ENCODE measurements at places on chromosomes 4 and X.

GRCh38 chr4:126269106-126269505 lies 954.4 kb downstream of the FAT4 start:
- no peak for DNase-seq

DNA sequence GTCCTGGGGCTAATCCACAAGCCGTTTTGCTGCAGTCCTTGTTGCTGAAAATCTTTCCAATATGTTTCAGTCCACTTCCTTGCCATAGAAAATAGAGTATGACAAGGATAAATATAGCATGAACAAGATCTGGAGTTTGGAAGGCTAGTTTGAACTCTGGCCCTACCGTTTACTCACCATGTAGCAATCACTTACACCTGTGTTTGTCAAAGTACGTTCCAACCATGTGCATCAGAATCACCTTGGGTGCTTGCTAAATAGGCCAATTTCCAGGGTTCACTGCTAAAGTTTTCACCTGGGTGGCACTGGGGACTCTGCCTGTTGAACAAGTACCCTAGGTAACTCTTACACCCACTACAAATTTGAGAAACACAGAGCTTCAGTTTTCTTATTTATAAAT lies 188.9 kb downstream of the ENOX2 start:
- DNase-seq: no peak

DNA sequence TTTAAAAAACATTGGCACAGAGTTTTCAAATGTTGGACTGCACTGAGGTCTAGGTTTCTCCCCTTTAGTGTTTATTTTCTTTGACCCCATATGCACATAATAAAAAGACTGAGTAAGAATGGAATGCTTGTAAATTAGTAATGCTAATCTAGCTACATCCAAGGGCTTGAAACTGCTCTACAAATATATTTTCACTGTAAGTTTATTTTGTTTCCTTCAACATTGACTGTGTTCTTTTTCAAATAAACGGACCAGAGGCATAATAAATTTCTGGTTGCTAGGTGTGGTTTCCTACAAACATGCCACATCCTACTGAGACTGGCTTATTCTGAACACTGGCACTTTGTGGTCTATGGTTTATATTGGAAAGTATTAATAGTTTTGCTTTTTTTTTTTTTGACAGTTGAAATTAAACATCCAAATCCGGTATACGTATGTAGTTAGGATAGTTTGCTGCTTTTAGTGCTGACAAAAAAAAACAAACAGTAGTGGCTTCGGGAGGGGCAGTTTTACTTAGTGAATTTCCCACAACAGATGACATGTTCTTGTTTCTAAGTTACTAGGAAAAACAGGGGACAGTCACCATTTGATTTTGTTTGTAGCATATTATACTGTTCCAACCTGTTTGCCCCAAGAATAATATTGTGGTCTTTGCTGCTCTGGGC lies 13.2 kb downstream of the CA5B start:
- peak; percentile 86 for DNase-seq

- no peak for DNase-seq
Observed at GRCh38 chr4:13577660-13578059, 33.4 kb upstream of the NKX3-2 start.

DNA sequence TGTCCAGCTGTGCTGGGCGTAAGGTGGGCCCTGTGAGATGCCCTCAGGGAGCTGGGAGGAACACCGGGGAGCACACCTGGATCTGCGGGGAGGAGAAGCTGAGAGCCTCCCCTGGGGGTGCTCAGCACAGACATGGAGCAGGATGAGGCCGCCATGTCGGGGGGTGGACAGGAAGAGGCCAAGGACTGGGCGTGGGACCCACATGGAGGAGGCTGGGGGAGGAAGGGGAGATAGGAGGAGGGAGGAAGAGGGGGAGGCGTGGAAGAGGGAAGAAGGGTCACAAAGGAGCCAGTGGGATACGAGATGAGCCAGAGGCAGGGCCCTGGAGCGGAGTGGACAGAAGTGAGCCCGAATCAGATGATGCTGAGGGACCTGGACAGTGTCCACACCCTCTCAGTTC lies 66.3 kb downstream of the ZFYVE28 start:
- DNase-seq: no peak

- no peak for DNase-seq
Observed at GRCh38 chrX:150863191-150863590, 35.3 kb downstream of the CD99L2 start.

GRCh38 chr4:141339966-141340365 lies 119.3 kb downstream of the ZNF330 start:
- no peak for DNase-seq

- DNase-seq: no peak
Observed at GRCh38 chrX:68894142-68894512, 65.3 kb downstream of the EFNB1 start.

DNA sequence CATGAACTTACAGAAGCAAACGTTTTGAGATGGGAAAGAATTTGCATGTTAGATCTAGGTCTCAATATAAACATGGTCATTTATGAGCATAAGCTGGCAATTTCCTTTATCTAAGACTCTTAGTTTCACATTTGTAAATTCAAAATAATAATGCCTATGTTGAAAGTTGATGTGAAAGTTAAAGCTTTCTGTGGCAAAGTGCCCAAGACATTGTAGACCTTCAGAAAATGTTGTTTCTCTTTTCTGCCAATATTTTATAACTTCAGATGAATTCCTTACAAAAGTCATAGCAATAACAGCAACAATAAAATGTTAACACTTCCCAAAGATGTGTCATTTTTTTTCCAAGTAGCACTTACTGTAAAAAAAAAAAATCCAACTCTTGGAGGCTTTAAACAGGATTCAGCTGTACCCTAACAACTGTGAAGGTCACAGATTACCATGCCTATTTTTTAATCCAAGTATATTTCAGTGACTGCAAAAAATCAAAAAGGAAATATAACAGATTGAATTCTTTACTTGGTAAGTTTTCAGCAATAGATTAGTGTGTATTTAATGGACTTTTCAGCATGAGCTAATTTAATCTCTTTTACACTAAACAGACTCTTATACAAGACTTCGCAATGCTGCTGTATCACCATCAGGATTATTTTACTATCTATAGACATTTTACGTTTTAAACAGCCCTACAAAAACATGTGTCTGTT lies 206.5 kb upstream of the PDE5A start:
- no peak for DNase-seq

DNA sequence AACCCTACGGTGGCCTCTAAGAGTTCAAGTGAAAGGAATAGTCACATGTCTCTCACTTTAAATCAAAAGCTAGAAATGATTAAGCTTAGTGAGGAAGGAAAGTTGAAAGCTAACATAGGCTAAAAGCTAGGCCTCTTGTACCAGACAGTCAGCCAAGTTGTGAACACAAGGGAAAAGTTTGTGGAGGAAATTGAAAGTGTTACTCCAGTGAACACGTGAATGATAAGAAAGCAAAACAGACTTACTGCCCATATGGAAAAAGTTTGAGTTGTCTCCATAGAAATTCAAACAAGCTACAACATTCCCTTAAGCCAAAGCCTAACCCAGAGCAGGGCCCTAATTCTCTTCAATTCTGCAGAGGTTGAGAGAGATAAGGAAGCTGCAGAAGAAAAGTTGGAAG lies 51.5 kb upstream of the RAB9B start:
- no peak for DNase-seq

DNA sequence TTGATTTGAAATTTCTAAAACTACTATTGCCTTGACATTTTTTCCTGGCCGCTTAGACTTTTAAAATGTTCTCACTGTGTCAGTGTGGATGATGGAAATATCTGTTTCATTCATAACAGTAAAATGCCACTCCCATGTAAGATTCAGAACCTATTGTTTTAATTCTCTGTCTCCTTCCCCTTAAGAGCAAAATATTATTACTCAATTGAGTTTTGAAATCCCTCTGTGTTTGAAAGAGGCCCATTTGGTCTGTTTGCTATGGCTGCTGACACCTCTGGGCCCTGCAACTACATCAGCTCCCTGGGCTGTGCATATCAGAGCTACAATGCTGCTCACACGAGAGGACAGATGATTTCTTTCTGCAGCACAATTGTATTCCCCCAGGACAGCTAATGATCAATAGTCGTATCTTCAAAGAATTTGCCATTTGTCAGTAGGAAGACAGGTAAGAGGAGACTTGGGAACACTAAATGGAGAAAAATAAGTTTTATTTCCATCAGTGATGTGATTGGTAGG lies 388.0 kb upstream of the GALNT7 start:
- DNase-seq: no peak

DNA sequence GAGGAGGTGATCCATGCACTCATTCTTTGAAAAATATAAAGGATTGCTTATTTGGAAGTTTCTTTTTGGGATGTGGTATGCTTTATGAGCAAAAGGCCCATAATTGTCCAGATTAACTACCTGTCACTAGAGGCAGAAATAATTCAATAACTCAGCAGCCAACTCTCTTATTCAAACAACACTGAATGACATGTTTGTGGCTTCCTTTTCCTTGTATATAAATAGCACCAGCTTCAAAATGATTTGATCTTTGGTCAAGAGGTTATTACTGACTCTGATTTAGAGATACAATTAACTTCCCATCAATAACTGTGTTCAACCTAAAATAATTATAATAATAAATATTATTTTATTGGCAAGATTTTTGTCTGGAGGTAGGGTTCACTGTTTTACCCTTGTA lies 232.3 kb downstream of the AFF2 start:
- DNase-seq: no peak

DNA sequence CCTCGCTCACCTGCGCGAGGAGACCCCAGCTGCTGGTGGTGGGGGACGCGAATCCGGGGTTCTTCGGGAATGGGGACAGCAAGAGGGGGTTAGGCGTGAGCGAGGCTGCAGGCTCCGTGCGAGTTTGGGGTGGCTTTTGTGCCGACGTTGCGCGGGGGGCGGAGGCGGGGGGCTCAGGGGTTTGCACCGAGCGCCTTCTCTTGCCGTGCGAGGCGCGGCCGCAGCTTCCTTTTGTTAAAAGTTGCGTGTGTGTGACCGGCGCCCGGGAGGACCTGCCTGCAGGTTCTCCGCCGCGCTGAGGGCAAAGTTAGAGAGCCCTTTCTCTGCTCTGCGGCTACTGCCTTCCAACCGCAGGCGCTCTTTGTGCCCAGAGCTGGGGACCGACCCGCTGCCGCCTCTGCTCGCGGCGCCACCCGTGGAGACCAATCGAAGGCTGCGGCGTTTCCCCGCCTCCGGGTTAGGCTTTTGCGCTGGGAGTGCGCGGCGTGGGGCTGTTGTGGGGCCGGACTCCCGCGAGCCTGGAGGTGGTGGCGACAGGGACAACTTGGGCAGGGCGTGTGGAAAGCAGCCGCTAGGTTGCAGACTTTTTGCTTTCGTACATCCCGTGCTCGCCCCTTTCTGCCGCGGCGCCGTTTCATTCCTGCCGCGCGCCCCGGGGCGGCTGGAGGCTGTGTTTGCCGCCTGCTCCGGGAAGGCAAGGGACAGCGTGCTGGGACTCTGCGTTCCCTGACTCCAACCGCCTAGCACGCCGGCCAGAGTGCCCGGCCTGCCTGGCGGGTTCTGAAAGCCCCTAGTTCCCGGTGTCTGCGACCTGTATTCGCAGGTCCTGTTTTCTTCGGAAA lies 716 bp downstream of the KIT start:
- no peak for DNase-seq

GRCh38 chrX:37753384-37753783 lies 26.5 kb upstream of the CYBB start:
- no peak for DNase-seq

GRCh38 chr4:25860586-25861279 lies 2.1 kb downstream of the SEL1L3 start:
- no peak for DNase-seq

- DNase-seq: no peak
Observed at GRCh38 chrX:97743014-97743413, 859.3 kb downstream of the RPA4 start.

GRCh38 chrX:154056770-154057241 lies 37.1 kb upstream of the IRAK1 start:
- peak; percentile 34 for DNase-seq

GRCh38 chr4:1487106-1487505 lies 80.9 kb upstream of the NKX1-1 start:
- DNase-seq: no peak

- DNase-seq: no peak
Observed at GRCh38 chr4:118390121-118390520, 37.3 kb upstream of the PRSS12 start.

GRCh38 chr4:1866189-1866661 lies 5.0 kb upstream of the NSD2 start:
- no peak for DNase-seq

- no peak for DNase-seq
Observed at GRCh38 chr4:24729119-24729730, 66.1 kb upstream of the SOD3 start.

DNA sequence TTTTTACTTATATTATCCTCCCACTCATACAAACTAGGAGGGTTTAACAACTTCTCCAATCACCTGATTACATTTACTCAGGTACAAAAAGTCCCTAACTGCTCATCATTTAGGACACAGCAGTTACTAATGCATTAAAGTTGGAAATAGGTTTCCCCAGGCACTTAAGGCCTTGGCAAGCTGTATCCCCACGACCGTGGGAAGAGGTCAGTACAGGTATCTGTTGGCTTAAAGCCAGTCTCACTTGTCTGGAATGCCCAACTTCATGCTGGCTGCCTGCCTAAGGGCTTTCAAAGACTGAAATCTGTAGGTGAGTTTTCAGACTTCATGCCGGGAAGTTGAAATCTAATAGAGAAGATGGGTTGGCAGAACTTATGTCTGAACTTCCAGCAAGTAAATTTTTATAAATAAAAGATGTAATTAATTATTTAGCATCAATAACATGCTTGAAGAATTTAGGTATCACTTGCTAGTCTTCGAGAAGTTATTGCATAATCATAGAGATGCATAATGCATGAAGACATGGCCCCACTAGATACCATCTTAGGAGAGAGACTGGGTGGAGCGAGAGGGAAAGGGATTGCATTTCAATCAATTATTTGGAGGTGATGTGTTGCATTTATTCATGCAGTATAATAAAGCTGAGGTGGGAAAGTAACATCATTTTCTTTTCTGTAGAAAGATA lies 54.2 kb downstream of the SCD5 start:
- DNase-seq: no peak

- peak; percentile 41 for DNase-seq
Observed at GRCh38 chrX:2500091-2500802, 529 bp downstream of the DHRSX start.

DNA sequence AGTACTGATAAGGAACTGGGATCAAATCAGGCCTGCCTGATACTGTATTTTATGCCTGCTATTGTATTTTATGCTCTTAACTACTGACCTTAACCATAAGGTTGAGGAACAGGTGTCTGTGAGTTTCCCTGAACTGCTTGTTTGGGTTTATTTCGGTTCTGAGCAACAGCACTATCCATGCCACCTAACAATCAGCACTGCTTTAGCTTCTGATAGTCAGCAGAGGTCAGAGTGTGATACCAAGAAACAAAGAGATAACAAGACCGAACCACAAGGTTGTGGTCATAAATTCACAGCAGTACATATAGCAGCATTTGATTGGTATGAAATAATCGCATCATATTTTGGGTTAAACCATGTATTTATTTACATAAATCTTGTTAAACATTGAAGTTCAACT lies 362.2 kb downstream of the FGF13 start:
- DNase-seq: no peak

- DNase-seq: no peak
Observed at GRCh38 chrX:41688156-41688555, 617 bp upstream of the GPR34 start.

- DNase-seq: no peak
Observed at GRCh38 chr4:150078579-150079080, 385 bp downstream of the DCLK2 start.

- no peak for DNase-seq
Observed at GRCh38 chrX:68598841-68599240, 48.6 kb upstream of the STARD8 start.

- DNase-seq: no peak
Observed at GRCh38 chrX:16711893-16712547, 449 bp downstream of the CTPS2 start.

GRCh38 chrX:13498238-13498637 lies 71.2 kb upstream of the EGFL6 start:
- no peak for DNase-seq

- DNase-seq: no peak
Observed at GRCh38 chrX:141924293-141924692, 20.6 kb downstream of the MAGEC1 start.
